ENCODE measurements at places on chromosomes 12 and 14.

DNA sequence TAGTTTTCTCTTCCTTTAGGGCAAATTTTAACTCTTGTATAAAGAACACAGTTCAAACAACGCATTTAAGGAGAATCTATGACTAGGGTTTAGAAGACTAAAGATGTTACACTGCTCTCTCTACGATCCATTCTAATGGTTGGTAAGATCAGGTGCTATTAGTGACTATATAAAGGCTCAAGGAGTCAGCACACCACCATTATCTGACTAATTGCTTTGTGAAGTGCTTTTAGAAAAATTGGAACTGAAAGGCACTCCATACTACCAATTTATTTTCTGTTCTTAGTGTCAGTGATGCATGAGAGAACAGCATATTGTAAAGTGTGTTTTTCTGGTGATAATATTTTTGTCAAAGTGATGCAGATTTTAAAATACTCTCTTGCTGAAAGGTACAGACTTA is 136.8 kb downstream of the SYT1 start:
- DNase-seq = no peak

GRCh38 chr12:46368138-46368537 is 4.4 kb downstream of the SLC38A2 start:
- DNase-seq = no peak

- no peak for DNase-seq
Measured at GRCh38 chr12:8771072-8771471, 51.3 kb upstream of the A2ML1 start.

- peak; percentile 15 for DNase-seq
Measured at GRCh38 chr14:36293824-36294223, 26.6 kb downstream of the MBIP start.

DNA sequence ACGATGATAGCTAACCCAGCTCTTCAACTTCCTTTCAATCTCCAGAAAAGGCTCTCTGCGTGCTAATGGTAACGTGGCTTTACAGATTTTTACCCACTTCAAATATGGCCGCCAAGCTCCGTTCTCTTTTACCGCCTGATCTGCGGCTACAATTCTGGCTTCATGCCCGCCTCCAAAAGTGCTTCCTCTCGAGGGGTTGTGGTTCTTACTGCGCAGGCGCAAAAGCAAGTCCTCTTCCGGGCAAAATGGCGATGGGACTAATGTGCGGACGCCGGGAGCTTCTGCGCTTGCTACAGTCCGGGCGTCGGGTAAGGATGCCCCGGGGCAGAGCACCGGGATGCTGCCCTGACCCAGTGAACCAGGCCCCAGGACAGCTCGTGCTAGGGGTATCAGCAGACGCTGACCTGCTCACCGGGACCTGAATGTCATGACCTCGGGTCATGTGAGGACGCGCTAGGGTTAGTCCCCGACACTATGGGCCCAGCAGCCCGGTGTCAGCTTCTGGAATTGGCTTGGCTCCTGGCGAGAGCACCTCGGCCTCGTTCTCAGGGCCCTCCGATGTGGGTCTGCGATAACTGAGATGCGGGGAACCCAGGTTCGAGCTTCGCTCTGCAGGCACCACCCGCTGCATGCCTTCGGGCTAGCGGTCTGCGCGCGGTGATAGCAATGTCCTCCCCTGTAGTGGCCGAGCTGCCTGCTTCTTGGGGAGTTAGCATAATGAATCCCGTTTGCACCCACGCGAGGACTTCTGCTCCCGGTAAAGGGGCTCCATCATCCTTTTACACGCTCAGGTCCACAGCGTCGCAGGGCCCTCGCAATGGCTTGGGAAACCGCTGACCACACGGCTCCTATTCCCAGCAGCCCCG is at the start of gene OXA1L:
Gene OXA1L, plus strand, starts transcription at position 232 of the 866 bp plus-strand sequence. Its CDS starts 14 bp downstream, at position 246.
- peak; percentile 99 for DNase-seq

GRCh38 chr14:30264161-30264560 is 294.8 kb upstream of the G2E3 start:
- no peak for DNase-seq

DNA sequence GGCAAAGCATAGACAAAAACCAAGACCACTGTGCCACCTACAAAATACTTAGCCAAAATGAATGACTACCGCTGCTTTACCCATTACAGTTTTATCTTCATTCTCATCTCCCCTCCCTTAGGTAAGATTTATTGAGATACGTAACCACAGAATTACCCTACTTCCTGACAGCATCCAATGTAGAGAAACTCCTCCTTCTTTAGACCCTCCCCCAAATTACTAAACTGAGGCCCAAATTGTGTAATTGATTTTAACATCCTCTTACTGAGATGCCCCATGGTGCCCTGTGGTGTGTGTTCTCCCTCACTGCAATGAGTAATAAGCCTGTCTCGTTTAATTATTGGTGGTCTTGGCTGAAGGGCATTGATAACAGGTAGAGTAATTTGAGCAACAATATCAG is 19.1 kb downstream of the VRK1 start:
- no peak for DNase-seq

Data from umbilical cord (tissue), 2 donors.